ENCODE measurements at places on chromosomes 2 and 18.

DNA sequence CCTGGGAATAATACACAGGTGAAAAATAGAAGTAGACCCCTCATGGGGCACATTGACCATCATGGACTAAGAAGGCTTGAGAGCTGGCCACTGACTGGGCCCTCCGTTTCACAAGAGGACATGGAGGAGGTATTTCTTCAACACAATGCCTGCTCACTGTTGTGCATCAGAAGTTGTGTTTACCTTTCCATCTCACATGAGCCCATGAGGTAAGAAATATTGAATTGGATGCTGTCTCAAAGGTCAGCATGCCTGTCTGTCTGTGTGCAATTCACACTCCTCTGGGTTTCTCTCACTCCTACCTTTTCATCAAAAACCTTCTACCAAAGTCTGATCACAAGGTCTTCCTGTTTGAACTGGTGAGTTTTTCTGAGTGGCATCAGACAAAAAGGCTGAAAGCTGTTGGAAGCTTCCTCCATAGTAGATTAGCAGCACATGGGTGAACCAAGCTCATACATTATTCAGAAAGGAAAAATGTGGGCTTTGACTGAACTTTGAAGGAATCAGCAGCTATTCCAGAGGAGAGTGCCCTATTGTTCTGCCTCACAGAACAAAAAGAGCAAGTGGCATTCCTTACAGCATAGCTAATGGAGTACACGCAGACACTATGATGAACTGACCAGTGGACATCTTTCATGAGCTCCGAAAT is 143.2 kb upstream of the RND3 start:
- DNase-seq, result no peak

- peak; percentile 79 for DNase-seq
Observed at GRCh38 chr2:37349231-37349860, 4.9 kb downstream of the QPCT start.

DNA sequence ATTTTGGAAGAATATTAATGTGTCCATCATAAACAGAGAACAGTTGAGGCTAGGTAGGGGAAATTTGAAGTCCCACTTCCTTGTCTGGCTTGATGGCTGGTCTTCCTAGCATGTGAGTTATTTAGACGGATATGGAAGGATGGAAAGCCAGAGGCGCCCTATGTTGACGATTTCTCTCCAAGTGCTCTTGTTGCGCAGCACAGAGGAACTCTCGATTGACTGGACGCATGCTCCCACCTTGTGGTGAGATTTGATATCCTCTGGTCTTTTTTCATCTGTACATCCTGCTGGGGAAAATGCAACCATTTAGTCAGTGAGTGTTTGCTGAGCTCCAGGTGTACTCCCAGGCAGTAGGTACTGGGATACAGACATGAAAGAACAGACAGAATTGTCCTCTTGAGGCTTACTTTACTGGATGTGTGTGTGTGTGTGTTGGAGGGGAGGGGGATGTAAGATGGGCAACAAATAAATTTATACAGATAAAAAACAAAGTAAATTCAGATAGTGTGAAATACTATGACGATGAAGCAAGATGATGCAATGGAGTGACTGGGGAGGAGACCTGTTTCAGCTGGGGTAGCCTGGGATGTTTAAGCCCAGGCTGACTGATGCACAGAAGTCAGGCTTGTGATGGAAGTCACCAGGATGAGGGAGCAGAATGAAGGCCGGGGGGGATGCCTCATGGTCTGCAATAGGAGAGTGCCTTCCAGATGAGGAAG is 137.2 kb downstream of the TRIM43 start:
- peak; percentile 68 for DNase-seq

- no peak for DNase-seq
Observed at GRCh38 chr2:20620696-20621365, 30.1 kb downstream of the HS1BP3 start.

DNA sequence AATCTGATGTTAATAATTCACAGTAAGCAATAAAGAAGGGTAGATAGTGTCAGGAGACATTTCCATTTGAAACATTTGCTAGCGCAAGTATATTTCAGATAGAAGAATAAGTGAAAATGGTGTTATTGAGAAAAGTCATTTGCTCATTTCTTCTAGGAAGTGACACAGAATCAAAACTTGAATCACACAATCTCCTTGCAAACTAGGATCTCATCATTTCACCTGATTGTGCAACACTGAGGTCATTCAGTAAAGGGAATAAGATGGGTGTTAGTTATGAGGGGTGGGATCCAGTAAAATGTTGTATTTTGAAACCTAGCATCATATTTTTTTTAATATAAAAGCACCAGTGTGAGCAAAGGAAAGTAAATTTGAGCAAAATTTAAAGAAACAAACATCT is 208.0 kb upstream of the KCNJ3 start:
- DNase-seq, result no peak

- DNase-seq, result peak; percentile 59
Observed at GRCh38 chr2:12031866-12032265, 285.4 kb downstream of the LPIN1 start.
